ENCODE measurements at places on chromosomes 4 and X. TPM values are rescaled to one million over a fixed set of nuclear protein-coding genes. Genes with fewer than 3 reads are reported as not detected.
A peak's percentile ranks its signal among the peaks of the same experiment; 100 is the strongest.

Gene PGAM4
- total RNA-seq: not detected

Gene RIBC1
- 1.1 TPM for total RNA-seq

Gene EXOC1
- total RNA-seq: 24.1 TPM

Gene NIPAL1
- total RNA-seq: 0.82 TPM

- H3K4me3 ChIP-seq: no peak overlapping the region
- H3K36me3 ChIP-seq: no peaks in the 10 kb centered on the region
- no peaks in the 10 kb centered on the region for H3K4me1 ChIP-seq
- no peaks in the 10 kb centered on the region for H3K27me3 ChIP-seq
Measured at GRCh38 chr4:119025420-119025819, 110.2 kb upstream of the MYOZ2 start.

DNA sequence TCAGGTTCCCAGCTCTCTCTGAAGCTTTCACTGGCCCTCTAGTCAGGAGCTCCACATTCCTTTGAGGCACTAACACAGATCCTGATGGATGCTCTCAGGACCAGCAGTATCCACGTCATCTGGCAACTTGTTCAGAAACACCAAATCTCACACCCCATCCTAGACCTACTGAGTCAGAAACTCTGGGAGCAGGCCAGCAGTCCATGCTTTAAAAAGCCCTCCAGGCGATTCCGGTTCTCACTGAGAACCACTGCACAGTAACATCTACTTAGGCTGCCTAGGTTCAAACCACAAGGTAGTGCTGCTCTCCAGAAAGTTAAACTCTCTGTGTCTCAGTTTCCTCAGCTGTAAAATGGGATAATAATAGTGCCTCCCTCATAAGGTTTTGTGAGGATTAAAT, 55.3 kb downstream of the CCDC158 start:
- 0 out of 2 replicates have a peak, but pooled peaks cover 2% of the 10 kb centered on the region for H3K27me3 ChIP-seq
- H3K4me3 ChIP-seq: no peak overlapping the region
- H3K27ac ChIP-seq: no peak overlapping the region

Gene SMARCA1
- 130 TPM for total RNA-seq

DNA sequence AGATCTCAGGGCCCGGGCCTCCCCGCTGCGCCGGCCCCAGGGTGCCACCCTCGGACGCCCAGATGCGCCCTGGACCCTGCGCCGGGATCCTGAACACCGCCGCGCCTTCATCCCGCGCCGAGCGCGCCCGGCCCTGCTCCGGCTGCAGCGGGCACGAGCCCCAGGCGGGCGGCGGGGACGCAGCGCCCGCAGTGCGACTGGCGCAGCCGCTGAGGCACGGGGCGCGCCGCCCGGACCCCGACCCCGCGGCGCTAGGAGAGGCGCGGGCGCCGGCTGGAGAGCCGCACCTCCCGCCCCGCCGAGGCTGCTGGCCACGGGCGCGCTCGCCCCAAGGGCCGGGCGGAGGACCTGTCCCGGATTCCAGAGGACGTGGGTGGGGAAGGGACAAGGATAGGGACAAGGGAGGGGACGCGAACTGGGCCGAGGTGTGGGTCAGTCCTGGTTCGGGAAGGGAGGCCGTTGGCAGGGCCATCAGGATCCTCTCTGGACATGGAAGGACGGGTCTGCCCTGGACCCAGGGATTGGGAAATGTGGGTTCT, 1.1 kb downstream of the ZFYVE28 start:
- no peaks in the 10 kb centered on the region for H3K36me3 ChIP-seq
- DNase-seq: no peak
- peaks cover 25% of the 10 kb centered on the region for H3K4me1 ChIP-seq
- no peaks in the 10 kb centered on the region for H3K27me3 ChIP-seq
- peak overlapping the region; percentile 93 for H3K27ac ChIP-seq
- peak overlapping the region; percentile 74 for H3K4me3 ChIP-seq

- no peaks in the 10 kb centered on the region for H3K4me1 ChIP-seq
- H3K27ac ChIP-seq: no peak overlapping the region
- H3K4me3 ChIP-seq: no peak overlapping the region
- DNase-seq: no peak
- H3K27me3 ChIP-seq: no peaks in the 10 kb centered on the region
Measured at GRCh38 chr4:29970626-29971025, 749.5 kb upstream of the PCDH7 start.

Gene HSFX3
- not detected for total RNA-seq

- no peak overlapping the region for H3K4me3 ChIP-seq
- H3K27ac ChIP-seq: no peak overlapping the region
- H3K27me3 ChIP-seq: no peaks in the 10 kb centered on the region
- peak; percentile 27 for DNase-seq
- H3K36me3 ChIP-seq: no peaks in the 10 kb centered on the region
- no peaks in the 10 kb centered on the region for H3K4me1 ChIP-seq
Measured at GRCh38 chrX:111869639-111870034, 6.3 kb upstream of the TRPC5OS start.

DNA sequence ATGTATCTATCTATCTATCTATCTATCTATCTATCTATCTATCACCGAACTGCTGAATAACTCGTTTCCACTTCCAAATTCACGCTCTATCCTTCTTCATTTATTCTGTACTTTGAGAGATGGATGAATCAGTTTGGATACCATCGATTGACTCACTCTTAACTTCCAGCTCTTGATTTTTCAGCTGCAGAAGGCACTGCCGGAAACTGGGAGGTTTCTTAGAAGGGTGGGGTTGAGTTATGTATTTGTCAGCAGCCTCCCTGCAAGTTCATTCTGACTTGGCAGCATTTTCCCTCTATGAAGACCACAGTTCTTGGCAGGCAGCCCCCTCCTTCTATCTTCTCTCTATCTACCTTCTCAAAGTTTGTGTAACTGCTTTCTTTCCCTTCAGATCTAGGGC, 112.0 kb upstream of the MAGEB18 start:
- H3K4me1 ChIP-seq: no peaks in the 10 kb centered on the region
- H3K36me3 ChIP-seq: no peaks in the 10 kb centered on the region
- H3K4me3 ChIP-seq: no peak overlapping the region
- H3K27ac ChIP-seq: no peak overlapping the region

- no peaks in the 10 kb centered on the region for H3K36me3 ChIP-seq
- H3K27ac ChIP-seq: no peak overlapping the region
- no peaks in the 10 kb centered on the region for H3K4me1 ChIP-seq
- H3K4me3 ChIP-seq: no peak overlapping the region
- DNase-seq: no peak
Measured at GRCh38 chr4:52949336-52949735, 87.2 kb downstream of the RASL11B start.

DNA sequence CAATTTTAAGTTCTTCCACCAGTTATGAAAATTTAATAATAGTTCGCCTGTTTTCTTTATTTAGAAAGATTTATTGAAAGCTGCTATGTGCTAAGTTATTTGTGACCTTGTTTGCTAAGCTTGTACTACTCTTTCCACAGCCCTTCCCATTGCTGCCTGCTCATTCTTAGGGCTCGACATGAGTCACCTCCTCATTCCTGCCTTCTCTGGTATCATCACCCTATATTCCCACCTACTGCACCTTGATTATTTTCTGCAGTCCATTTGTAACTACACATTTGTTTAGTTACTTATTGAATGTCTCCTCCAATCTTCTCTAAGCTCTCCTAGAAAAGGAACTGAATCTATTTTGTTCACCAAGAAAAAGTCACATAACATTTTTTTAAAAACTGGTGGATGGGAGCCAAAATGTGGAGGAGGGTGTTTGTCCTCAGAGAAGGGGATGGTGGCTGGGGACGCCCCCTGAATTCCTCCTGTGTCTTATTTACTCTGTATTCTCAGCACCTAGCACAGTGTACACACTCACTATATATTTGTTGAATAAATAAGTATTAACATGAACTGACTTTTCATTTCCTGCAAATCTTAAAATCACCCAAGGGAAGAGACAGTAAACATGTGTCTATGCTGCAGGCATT, 3.7 kb upstream of the RAB9A start:
- no peak for DNase-seq
- H3K36me3 ChIP-seq: no peaks in the 10 kb centered on the region
- H3K27ac ChIP-seq: no peak overlapping the region

GRCh38 chr4:42341518-42342026, 55.7 kb upstream of the SHISA3 start:
- no peak for DNase-seq
- no peak overlapping the region for H3K4me3 ChIP-seq
- H3K27ac ChIP-seq: no peak overlapping the region
- H3K36me3 ChIP-seq: no peaks in the 10 kb centered on the region

- H3K27me3 ChIP-seq: no peaks in the 10 kb centered on the region
- H3K4me1 ChIP-seq: no peaks in the 10 kb centered on the region
- H3K27ac ChIP-seq: no peak overlapping the region
Measured at GRCh38 chrX:57083143-57083542, 38.2 kb downstream of the SPIN2B start.

GRCh38 chr4:7630568-7631287, 196.0 kb upstream of the PSAPL1 start:
- no peak overlapping the region for H3K4me3 ChIP-seq
- DNase-seq: peak; percentile 53
- H3K27ac ChIP-seq: no peak overlapping the region
- no peaks in the 10 kb centered on the region for H3K27me3 ChIP-seq

- H3K4me3 ChIP-seq: no peak overlapping the region
- no peaks in the 10 kb centered on the region for H3K36me3 ChIP-seq
- H3K4me1 ChIP-seq: no peaks in the 10 kb centered on the region
- H3K27ac ChIP-seq: no peak overlapping the region
- no peaks in the 10 kb centered on the region for H3K27me3 ChIP-seq
Measured at GRCh38 chrX:12379671-12380070, 241.4 kb downstream of the FRMPD4 start.

- no peak for DNase-seq
- H3K4me1 ChIP-seq: no peaks in the 10 kb centered on the region
- H3K4me3 ChIP-seq: no peak overlapping the region
- H3K36me3 ChIP-seq: no peaks in the 10 kb centered on the region
- H3K27me3 ChIP-seq: no peaks in the 10 kb centered on the region
- no peak overlapping the region for H3K27ac ChIP-seq
Measured at GRCh38 chr4:13294961-13295605, 189.1 kb downstream of the RAB28 start.

Gene HEPH
- 0.08 TPM for total RNA-seq

Gene ABCG2
- 63.3 TPM for total RNA-seq

DNA sequence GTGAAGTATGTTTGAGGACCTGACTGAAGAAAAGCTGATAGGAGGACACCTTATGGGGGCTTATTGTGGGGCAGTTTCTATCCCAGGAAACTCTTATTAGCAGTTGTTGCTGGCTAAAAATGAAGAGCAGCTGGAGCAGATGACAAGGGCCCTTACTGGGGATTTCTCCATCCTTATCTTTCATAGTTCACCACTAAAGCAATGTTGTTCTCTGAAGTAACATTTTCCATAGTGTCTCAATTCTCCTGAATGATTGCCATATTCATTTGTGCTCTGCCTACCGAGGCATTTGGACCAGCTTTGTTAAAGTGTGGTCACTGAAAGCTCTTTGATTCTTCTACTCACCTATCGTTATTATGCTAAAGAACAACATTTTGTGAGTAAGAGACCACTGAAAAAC, 7.7 kb downstream of the ENOX2 start:
- H3K4me1 ChIP-seq: no peaks in the 10 kb centered on the region
- no peak for DNase-seq
- no peaks in the 10 kb centered on the region for H3K36me3 ChIP-seq
- H3K27me3 ChIP-seq: no peaks in the 10 kb centered on the region
- H3K4me3 ChIP-seq: no peak overlapping the region

- no peaks in the 10 kb centered on the region for H3K27me3 ChIP-seq
- H3K4me1 ChIP-seq: no peaks in the 10 kb centered on the region
- DNase-seq: no peak
- no peaks in the 10 kb centered on the region for H3K36me3 ChIP-seq
- no peak overlapping the region for H3K27ac ChIP-seq
Measured at GRCh38 chr4:142035566-142035965, 399.2 kb downstream of the IL15 start.

- H3K27me3 ChIP-seq: no peaks in the 10 kb centered on the region
- peaks cover 4% of the 10 kb centered on the region for H3K4me1 ChIP-seq
- H3K27ac ChIP-seq: no peak overlapping the region
- H3K36me3 ChIP-seq: peaks cover 2% of the 10 kb centered on the region
Measured at GRCh38 chr4:125433453-125433852, 118.7 kb downstream of the FAT4 start.

GRCh38 chr4:13289391-13289790, 194.7 kb downstream of the RAB28 start:
- H3K4me3 ChIP-seq: no peak overlapping the region
- no peak overlapping the region for H3K27ac ChIP-seq
- H3K36me3 ChIP-seq: no peaks in the 10 kb centered on the region
- no peaks in the 10 kb centered on the region for H3K27me3 ChIP-seq

Gene MXRA5
- 14.2 TPM for total RNA-seq

- no peaks in the 10 kb centered on the region for H3K27me3 ChIP-seq
- DNase-seq: no peak
- H3K36me3 ChIP-seq: no peaks in the 10 kb centered on the region
- H3K4me3 ChIP-seq: no peak overlapping the region
- no peak overlapping the region for H3K27ac ChIP-seq
- H3K4me1 ChIP-seq: no peaks in the 10 kb centered on the region
Measured at GRCh38 chrX:18210470-18210869, 10.2 kb downstream of the BEND2 start.

- H3K4me3 ChIP-seq: no peak overlapping the region
- H3K27ac ChIP-seq: no peak overlapping the region
- no peaks in the 10 kb centered on the region for H3K4me1 ChIP-seq
- H3K36me3 ChIP-seq: no peaks in the 10 kb centered on the region
- DNase-seq: peak; percentile 39
Measured at GRCh38 chrX:118254611-118255010, 91.3 kb upstream of the WDR44 start.

GRCh38 chr4:66662620-66663019, 882.7 kb downstream of the CENPC start:
- no peaks in the 10 kb centered on the region for H3K36me3 ChIP-seq
- no peak for DNase-seq
- H3K27me3 ChIP-seq: no peaks in the 10 kb centered on the region
- H3K27ac ChIP-seq: no peak overlapping the region
- no peak overlapping the region for H3K4me3 ChIP-seq

- H3K4me1 ChIP-seq: peaks cover 10% of the 10 kb centered on the region
Measured at GRCh38 chr4:7051144-7051495, 7.9 kb downstream of the TADA2B start.

- no peaks in the 10 kb centered on the region for H3K27me3 ChIP-seq
- H3K4me3 ChIP-seq: no peak overlapping the region
- DNase-seq: no peak
Measured at GRCh38 chr4:162557516-162558106, 393.8 kb upstream of the FSTL5 start.

DNA sequence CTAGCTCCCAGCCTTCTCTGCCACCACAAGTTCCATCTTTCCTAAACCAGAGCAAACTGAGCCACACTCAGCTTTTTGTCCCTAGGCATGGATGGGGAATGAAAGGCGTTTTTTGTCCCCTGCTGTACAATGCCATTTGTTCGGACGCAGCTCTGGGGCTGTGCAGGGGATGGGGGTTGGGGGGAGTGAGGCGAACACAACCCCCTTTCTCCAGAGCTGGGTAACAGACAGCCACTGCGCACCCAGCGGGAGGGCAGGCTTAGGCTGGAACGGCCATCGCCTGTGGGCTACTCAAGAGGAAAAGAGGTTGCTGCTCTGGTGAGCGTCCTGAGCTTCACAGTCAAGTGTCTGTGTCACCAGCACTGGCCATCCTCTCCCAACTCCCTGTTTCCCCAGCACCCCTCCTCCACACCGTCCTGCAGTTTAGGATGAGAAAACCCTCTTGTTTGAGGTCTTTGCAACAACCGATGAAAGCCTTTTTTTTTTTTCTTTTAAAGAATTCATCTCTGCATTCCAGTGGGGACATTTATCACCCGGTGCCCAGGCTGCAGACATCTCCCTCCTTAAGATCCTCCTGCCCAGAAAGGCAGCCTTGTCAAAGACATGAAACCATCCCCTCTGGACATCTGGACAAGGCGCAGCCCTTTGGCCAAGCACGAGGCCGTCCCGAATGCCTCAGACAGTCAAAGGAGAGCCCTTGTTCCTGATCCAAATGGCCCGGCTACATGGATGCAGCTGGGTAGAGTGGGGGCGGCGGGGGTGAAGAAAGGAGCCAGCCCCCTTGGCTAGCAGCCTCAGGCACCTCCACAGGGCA, 419.6 kb downstream of the BCOR start:
- no peaks in the 10 kb centered on the region for H3K27me3 ChIP-seq
- DNase-seq: no peak
- no peaks in the 10 kb centered on the region for H3K36me3 ChIP-seq
- H3K27ac ChIP-seq: no peak overlapping the region

Gene LNX1
- 0.18 TPM for total RNA-seq
